Activated CD8-positive, alpha-beta T cell treated with anti-CD3 and anti-CD28 coated beads, Interleukin-2, amount 10 ng/mL, durations not matched to agents 7 days and 5 days (primary cell): ENCODE measurements at places on chromosomes 2 and 18. TPM values are rescaled to one million over a fixed set of nuclear protein-coding genes. Genes with fewer than 3 reads are reported as not detected.

DNA sequence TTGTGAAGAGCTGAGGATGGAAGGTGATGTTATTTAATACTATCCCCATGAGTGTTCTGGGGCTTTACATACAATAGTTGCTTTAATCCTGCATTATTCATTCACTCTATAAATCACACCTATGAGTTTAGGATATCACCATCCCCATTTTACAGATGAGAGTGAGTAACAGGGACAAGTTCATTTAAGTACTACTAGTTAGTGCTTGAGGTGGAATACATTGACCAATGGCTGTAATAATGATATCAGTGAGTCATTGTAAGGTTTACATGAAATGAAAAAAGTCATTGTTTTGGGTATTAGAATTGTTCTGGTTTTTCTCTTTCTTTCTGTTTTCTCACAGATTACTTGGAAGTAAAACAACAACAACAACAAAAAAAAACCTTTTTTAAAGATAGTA lies 42.5 kb downstream of the TANC1 start:
- no peak for DNase-seq
- H3K27me3 ChIP-seq: peaks cover 4% of the 10 kb centered on the region
- no peak overlapping the region for H3K4me3 ChIP-seq
- no peak overlapping the region for H3K27ac ChIP-seq
- H3K4me1 ChIP-seq: no peaks in the 10 kb centered on the region
- no peaks in the 10 kb centered on the region for H3K36me3 ChIP-seq

DNA sequence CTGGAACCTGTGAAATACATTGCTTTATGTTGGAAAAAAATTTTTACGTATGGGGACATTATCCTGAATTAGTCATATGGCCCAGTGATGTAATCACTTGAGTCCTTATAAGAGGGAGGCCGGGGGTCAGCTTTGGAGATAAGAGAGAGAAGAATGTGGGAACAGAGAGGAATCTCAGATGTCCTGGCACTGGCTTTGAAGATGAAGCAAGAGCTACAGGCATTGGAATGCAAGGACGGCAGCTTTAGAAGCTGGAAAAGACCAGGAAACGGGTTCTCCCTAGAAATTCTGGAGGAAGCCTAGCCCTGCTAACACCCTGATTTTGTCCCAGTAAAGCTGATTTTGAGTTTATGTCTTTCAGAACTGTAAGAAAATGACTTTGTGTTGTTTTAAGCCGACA lies 1129.9 kb upstream of the GYPC start:
- no peak overlapping the region for H3K4me3 ChIP-seq
- no peak overlapping the region for H3K27ac ChIP-seq
- H3K36me3 ChIP-seq: no peaks in the 10 kb centered on the region
- no peaks in the 10 kb centered on the region for H3K27me3 ChIP-seq
- DNase-seq: no peak

- H3K27me3 ChIP-seq: no peaks in the 10 kb centered on the region
- no peaks in the 10 kb centered on the region for H3K36me3 ChIP-seq
- no peak overlapping the region for H3K4me3 ChIP-seq
- no peak overlapping the region for H3K27ac ChIP-seq
Observed at GRCh38 chr18:35182151-35182550, 58.7 kb upstream of the ZNF397 start.

DNA sequence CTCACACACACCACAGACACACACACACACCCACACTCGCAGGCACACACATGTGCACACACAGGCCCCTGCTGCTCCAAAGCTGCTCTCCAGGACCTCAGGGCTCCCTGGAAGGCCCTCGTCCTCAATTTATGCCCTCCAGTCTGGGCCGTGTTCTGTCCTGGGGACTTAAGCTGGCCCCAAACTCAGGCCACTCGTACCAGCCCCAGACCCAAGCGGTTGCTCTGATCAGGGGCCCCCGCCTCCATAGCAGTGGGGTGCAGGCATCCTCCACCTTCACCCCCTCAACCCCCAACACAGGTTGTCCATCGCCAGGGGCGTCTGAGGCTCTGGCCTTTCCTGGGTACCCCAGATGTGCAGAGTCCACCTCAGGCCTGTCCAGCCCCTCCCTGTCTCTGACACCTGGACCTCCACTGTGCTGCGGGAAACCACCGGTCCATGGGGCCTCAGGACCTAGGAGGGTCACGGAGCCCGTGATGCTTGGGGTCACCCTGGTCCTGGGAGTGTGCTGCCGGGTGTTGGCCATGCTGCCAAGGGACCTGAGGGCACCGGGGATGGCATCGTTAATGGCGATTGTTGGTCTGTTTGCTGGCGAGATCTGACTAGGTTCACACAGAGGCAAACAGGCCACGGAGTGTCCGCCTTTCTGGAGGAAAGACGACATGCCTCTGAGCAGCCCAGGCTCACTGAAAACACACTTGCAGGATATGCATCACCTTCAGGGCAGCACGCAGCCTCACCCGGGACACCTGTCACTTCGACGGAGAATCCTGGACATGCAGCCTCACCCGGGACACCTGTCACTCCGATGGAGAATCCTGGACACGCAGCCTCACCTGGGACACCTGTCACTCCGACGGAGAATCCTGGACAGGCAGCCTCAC lies 155.6 kb downstream of the NDUFA10 start:
- H3K36me3 ChIP-seq: no peaks in the 10 kb centered on the region
- H3K4me3 ChIP-seq: no peak overlapping the region
- no peaks in the 10 kb centered on the region for H3K27me3 ChIP-seq
- DNase-seq: peak; percentile 12
- H3K4me1 ChIP-seq: no peaks in the 10 kb centered on the region

DNA sequence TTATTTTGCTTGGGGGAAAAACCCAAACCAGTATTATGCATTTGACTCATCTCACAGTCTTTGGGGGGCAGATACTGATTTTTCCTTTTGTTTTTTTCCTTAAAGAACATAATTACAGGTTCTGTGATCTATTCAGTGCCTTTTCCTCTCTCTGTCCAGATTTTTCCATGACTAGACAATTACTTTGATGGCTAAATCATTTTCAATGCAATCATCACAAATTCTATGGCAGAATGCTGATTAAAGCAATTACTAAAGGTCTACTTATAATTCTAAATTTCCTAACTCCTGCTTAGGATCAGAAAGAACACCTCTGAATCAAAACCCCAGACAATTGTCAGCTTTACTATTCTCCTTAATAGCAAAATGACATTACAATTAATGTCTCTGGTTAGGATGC lies 38.8 kb downstream of the POLR1A start:
- no peaks in the 10 kb centered on the region for H3K27me3 ChIP-seq
- peaks cover 34% of the 10 kb centered on the region for H3K4me1 ChIP-seq
- no peak overlapping the region for H3K4me3 ChIP-seq
- peaks cover 88% of the 10 kb centered on the region for H3K36me3 ChIP-seq
- no peak for DNase-seq

DNA sequence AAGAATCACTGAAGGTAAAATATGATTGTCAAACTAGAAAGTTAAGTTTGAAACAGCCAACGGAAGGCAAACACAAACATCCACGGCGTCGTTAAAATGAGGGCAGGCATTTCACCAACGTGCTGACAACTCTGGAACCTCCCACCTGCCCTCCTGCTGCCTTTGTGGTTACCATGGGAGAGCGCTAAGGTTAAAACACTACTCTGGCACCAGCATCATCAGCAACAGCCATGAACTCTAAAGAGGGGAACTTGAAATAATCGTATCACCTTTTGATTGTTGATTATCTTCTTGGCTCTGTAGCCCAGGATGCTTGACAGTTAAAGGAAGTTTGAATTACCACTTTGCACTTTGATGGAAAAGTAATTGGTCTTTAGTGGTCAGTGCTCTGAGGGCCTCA lies 34.7 kb downstream of the CYB5A start:
- H3K4me3 ChIP-seq: no peak overlapping the region
- no peaks in the 10 kb centered on the region for H3K4me1 ChIP-seq
- no peaks in the 10 kb centered on the region for H3K36me3 ChIP-seq
- DNase-seq: no peak
- H3K27ac ChIP-seq: no peak overlapping the region

DNA sequence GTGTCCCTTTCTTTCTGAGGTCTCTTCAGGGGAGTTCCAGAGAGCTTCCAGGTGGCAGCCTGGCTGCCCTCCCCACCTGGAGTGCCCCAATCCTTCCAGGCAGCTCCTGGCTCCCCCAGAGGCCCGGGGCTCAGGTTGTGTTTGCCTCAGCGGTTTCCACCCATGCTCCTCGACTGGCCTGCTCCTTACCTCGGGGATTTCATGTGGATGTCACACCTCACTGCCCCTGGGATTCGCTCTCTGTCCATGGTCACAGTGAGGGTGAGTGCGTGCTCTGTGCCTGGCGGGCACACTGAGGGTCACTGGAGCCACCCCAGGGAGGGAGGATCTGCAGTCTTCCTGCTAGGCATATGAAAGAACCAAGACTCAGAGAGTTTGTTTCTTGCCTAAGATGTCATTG lies 2.1 kb upstream of the TOGARAM2 start:
- H3K27ac ChIP-seq: no peak overlapping the region
- no peaks in the 10 kb centered on the region for H3K36me3 ChIP-seq
- no peak overlapping the region for H3K4me3 ChIP-seq
- no peak for DNase-seq
- no peaks in the 10 kb centered on the region for H3K27me3 ChIP-seq

- H3K36me3 ChIP-seq: no peaks in the 10 kb centered on the region
- H3K27me3 ChIP-seq: no peaks in the 10 kb centered on the region
- H3K27ac ChIP-seq: no peak overlapping the region
- DNase-seq: no peak
Observed at GRCh38 chr18:78017869-78018268, 768.2 kb downstream of the GALR1 start.

- DNase-seq: no peak
- H3K27me3 ChIP-seq: no peaks in the 10 kb centered on the region
- H3K36me3 ChIP-seq: no peaks in the 10 kb centered on the region
- no peak overlapping the region for H3K27ac ChIP-seq
- H3K4me3 ChIP-seq: no peak overlapping the region
Observed at GRCh38 chr18:32724071-32724749, 48.6 kb downstream of the KLHL14 start.

DNA sequence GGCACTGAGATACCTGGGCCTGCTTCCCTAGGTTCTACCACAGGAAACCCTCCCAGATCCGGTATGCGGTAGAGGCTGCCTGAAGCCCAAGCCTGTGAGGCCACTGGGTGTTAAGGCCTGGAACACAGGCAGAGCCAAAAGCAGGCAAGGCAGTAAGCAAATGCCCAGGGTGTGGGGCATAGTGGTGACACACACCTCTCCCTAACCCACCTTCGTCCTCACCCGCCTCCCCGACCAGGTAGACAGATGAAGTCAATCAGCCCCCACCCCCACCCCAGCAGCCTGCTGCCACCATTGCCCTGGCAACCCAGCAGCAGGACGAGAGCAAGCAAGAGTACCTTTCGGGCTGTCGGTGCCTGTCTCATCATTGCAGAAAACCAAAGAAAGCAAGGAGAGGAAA lies 6.1 kb downstream of the DCTN1 start:
- peaks cover 25% of the 10 kb centered on the region for H3K4me1 ChIP-seq
- no peak overlapping the region for H3K4me3 ChIP-seq
- no peak overlapping the region for H3K27ac ChIP-seq
- H3K36me3 ChIP-seq: peaks cover 38% of the 10 kb centered on the region
- no peaks in the 10 kb centered on the region for H3K27me3 ChIP-seq

GRCh38 chr2:134375935-134376334 lies 122.1 kb downstream of the MGAT5 start:
- no peaks in the 10 kb centered on the region for H3K27me3 ChIP-seq
- H3K4me3 ChIP-seq: no peak overlapping the region
- H3K27ac ChIP-seq: no peak overlapping the region

DNA sequence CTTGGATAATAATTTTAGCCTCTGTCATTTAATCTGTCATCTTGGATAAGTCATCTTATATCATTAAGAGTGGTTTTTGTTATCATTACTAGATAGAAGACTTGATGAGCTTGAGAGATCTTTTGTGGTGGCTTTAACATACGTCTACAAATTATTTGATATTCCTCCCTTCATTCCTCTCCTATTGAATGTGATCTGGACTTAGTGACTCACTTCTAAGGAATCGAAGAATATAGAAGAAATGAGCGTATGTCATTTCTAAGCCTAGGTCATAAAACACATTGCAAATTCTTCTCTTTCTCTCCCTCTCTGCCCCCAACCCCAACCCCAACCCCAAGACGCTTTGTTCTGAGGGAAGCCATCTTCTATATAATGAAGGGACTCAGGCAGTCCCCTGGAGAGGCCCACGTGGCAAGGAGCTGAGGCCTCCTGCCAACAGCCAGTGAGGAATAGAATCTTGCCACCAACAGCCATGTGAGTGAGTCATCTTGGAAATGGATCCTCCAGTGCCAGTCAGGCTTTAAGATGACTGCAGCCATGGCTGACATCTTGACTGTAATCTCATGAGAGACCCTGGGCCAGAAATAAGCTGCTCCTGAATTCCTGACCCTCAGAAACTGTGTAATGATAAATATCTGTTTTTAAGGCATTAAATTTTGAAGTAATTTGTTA lies 221.6 kb upstream of the SP5 start:
- H3K4me3 ChIP-seq: no peak overlapping the region
- H3K4me1 ChIP-seq: no peaks in the 10 kb centered on the region
- H3K27me3 ChIP-seq: peaks cover 44% of the 10 kb centered on the region
- no peaks in the 10 kb centered on the region for H3K36me3 ChIP-seq

The NPPC gene
- total RNA-seq: 1.4 TPM

The LMAN2L gene
- 7.9 TPM for total RNA-seq

GRCh38 chr2:37637190-37637860 lies 34.1 kb downstream of the CDC42EP3 start:
- peaks cover 28% of the 10 kb centered on the region for H3K36me3 ChIP-seq
- no peak for DNase-seq
- H3K27ac ChIP-seq: no peak overlapping the region
- no peaks in the 10 kb centered on the region for H3K27me3 ChIP-seq
- peaks cover 40% of the 10 kb centered on the region for H3K4me1 ChIP-seq

DNA sequence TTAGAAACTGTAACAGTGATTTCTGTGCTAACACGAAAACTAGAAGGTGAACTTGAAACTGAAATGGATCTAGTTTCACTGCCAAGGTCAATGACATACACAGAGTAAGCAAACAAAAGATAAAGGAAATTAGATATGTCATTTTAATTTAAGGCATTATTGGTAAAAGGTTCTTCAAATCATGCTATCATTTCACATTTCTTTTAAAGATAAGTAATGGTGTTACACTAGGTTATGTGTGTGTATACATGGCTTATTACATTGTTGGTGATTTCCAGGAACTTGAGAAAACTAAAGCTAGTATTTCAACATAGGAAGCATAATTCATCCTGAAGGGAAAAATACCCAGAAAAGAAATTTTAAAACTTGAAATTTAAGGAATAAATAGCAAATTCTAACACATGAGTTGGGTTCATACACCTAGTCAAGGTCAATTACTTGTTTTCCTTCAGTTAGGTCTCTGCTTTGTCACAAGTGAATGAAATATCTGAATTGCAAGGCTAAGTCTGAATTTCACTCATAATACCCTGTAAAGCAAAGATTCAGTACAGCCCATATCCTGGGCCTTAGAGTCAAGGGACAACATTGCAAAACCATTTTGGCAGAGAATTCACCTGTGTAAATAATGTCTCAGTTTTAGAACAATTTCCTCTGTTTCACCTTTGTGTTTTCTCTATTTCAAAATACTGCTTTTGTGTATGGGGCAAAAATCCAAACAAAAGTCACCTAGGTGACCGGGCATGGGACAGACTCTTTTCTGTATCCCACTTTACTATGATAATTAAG lies 141.6 kb downstream of the SRBD1 start:
- no peaks in the 10 kb centered on the region for H3K4me1 ChIP-seq
- DNase-seq: no peak
- no peak overlapping the region for H3K4me3 ChIP-seq
- H3K27me3 ChIP-seq: no peaks in the 10 kb centered on the region

- DNase-seq: no peak
Observed at GRCh38 chr2:205721057-205721449, 38.8 kb downstream of the NRP2 start.

GRCh38 chr2:85744741-85745601 lies 8.8 kb upstream of the ATOH8 start:
- no peaks in the 10 kb centered on the region for H3K4me1 ChIP-seq
- H3K27me3 ChIP-seq: peaks cover 69% of the 10 kb centered on the region
- no peak overlapping the region for H3K4me3 ChIP-seq
